ENCODE measurements at places on chromosomes 3 and 15.

DNA sequence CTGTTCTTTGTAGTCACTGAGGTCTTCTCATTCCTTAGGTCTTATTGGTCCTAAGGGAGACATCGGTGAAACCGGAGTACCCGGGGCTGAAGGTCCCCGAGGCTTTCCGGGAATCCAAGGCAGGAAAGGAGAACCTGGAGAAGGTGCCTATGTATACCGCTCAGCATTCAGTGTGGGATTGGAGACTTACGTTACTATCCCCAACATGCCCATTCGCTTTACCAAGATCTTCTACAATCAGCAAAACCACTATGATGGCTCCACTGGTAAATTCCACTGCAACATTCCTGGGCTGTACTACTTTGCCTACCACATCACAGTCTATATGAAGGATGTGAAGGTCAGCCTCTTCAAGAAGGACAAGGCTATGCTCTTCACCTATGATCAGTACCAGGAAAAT is 11.6 kb downstream of the ADIPOQ start:
- DNase-seq = no peak

- DNase-seq = no peak
Measured at GRCh38 chr3:112365035-112365434, 32.1 kb downstream of the CD200 start.

DNA sequence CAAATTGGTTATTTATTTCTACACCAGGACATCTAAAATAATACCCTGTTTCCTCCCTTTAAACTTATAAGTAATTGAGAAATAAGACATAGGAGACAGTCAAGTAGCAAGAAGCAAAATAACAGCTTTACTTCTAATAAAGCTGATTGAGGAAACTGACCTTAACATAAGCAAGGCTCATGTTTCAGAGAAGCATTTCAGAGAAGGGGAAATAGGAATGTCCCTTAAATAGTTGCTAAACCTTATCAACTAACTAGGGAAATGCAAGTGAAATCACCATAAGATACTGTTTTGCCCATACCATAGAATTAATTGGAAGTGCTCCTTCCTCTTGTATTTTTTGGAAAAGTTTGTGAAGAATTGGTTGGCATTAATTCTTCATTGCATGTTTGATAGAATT is 84.9 kb downstream of the B3GALNT1 start:
- no peak for DNase-seq

- DNase-seq = no peak
Measured at GRCh38 chr3:127707851-127708411, 35.2 kb downstream of the ABTB1 start.

- no peak for DNase-seq
Measured at GRCh38 chr3:186633481-186633880, 6.7 kb upstream of the FETUB start.

DNA sequence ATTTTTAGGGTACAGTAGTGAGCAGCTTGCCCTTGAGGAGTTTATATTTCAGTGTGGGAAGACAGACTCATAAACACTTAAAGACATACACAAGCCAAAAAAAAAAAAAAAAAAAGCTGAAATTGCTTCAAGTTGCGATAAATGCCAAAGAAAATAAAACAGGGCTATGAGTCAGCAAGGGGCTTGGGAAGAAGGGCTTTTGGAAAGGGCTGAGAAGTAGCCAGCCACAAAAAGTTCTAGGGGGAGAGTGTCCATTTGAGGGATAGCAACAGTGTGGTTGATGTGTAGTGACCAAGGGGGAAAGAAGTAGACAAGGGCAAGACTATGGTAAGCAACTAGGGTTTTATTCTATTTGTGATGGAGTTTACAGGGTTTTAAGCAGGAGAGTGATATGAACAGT is 185.5 kb downstream of the ADAMTS9 start:
- no peak for DNase-seq

- peak; percentile 27 for DNase-seq
Measured at GRCh38 chr15:43370310-43370974, 401 bp downstream of the ZSCAN29 start.

GRCh38 chr3:195041871-195042742 is 228.9 kb downstream of the XXYLT1 start:
- no peak for DNase-seq

- DNase-seq = no peak
Measured at GRCh38 chr3:103388214-103388613, 953.4 kb downstream of the ZPLD1 start.

DNA sequence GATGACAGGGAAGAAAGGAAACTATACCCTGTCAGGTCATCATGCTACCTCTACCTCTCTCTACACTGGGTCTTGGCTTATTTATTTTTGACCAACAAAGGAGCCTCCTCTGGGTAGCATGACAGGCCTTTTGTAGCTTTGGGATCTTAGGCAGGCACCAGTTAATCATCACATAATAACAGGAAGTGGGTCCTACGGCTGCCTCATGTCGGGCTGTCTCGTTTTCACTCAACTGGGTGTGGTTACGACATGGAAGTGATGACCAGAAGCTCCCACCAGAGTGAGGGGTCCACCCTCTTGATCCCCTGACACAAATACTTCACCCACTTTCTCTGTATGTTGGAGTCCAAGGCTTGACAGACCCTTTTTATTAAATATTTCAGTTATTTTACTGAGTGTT is 105.3 kb downstream of the CD47 start:
- no peak for DNase-seq

DNA sequence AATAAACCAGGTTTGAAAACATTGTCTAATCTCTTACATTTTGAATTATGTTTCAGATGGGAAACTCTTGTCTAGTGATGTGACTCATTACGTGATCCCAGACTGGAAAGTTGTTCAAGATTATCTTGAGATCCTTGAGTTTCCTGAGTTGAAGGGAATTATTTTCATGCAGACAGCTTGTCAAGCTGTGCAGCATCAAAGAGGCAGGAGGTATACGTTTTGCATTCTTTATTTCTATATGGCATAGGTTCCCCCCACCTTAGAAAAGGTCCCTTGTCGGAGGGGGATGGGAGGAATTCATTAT is 1.5 kb downstream of the DIS3L start:
- no peak for DNase-seq
